NCI-H446 (cell line): ENCODE measurements at places on chromosomes 5 and 9.

- DNase-seq: no peak
Measured at GRCh38 chr5:24094081-24094679, 550.6 kb downstream of the CDH10 start.

DNA sequence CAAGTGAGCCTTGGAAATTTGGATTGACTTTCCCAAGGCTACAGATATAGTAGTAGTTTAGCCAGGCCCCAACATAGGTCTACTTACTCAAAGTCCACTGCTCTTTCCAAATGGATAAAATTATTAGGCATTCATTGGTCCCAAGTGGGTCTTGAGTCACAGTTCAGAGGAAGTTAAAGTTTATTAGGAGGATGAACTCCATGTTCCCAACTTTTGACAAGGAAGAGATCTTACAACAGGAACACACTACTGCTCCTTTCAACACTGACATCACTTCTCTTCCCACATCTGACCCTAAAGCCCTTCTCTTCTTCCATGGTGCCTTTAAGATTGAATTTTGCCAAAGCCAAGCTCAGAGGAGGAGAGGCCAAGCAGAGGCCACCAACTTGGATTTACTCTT lies 234.5 kb upstream of the TRIM32 start:
- DNase-seq: no peak

DNA sequence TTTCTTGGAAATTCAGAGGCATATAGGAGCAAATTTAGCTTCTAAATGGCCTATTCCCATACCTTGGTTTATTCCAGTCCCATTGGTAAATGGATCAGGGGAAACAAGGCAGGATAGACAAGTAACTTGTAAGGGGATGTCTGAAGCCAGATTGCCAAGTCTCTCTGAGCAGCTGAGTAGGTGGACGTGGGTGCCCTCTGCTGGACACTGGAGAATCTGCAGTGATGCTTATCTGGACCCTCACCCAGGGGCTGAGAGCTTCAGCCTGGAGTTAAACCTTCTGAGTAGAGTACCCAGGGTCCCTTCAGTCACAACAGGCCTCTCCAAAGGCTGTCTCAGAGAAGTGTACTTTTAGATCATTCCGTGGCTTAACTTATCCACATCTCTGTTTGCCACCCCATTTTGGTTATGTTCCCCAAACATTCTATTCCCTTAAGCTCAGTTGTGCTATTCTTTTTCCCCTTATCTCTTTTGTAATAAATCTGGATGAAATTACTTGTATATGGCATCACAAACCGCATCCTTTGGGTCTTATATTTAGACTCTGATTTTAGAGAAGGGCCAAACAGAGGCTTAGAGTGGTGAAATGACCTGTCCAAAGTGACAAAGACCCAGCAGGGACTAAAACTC lies 218.3 kb upstream of the GLRA1 start:
- DNase-seq: peak; percentile 61

DNA sequence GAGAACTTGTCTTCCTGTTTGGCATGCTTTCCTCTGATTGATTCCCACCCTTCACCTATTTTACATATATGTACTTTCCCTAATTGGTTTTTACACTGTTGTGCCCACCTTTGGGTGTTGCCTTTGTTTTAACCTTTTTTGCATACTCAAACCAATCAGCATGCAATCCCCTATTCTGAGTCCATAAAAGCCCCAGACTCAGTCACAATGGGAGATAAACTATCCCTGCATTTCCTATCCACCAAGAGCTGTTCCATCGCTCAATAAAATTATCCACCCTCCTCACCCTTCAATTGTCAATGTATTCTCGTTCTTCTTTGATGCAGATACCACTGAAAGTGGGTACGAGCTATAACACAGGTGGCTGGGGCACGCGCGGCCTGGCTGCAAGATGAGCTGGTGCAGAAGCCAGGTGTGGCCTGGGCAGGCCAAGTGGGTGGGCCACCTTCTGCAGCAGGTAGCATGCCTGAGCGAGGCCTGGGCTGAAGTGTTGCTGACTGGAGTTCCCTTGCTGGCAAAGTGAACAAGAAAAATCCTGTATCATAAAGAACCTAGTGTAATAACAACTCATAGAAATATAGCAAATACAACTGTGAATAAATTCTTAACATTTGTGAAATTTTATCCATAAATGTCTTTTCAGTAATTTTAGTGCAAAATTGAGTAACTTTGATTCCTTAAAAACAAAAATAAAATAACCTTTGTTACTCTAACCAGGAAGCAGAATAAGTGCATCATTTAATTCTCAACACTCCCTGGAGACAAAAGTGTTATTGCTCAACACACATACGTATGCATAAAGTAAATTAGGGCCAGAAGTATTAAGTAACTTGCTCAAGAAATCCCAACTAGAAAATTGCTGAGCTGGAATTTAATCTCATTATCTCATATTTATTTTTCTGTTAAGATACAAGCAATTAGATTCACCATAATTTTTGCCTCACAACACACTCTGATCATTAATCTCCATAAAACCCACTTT lies 685.3 kb upstream of the EDIL3 start:
- no peak for DNase-seq

- DNase-seq: no peak
Measured at GRCh38 chr5:110096419-110096818, 406.7 kb downstream of the MAN2A1 start.

DNA sequence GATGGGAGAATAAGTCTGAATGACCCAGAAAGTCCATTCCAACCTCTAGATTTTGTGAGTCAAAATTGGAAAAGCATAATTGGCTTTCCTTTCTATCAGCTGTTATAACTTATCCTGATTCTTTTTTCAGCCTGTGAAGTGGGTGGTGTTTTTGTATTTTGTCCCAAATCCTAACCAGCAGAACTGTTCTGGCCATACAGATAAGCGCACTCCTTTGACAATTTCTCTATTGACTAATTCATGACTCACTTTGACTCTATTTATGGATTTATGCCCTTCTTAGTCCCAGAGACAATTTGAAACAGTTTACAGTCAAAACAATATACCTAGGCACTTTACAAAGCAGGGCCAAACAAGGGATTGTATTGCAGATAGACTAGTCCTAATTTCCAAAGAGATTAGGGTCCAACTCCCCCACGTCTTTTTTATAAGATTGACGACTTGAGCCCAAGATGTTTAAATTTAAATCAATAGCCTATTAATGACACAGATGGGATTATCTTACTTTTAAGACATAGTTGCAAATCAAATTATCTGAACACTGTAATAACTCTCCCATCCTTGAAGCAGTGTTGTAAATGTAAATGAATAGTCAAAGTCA lies 301.7 kb upstream of the SEMA6A start:
- no peak for DNase-seq

- no peak for DNase-seq
Measured at GRCh38 chr9:38133595-38133994, 64.6 kb upstream of the SHB start.

GRCh38 chr5:171409164-171410136 lies 10.0 kb upstream of the FGF18 start:
- no peak for DNase-seq

DNA sequence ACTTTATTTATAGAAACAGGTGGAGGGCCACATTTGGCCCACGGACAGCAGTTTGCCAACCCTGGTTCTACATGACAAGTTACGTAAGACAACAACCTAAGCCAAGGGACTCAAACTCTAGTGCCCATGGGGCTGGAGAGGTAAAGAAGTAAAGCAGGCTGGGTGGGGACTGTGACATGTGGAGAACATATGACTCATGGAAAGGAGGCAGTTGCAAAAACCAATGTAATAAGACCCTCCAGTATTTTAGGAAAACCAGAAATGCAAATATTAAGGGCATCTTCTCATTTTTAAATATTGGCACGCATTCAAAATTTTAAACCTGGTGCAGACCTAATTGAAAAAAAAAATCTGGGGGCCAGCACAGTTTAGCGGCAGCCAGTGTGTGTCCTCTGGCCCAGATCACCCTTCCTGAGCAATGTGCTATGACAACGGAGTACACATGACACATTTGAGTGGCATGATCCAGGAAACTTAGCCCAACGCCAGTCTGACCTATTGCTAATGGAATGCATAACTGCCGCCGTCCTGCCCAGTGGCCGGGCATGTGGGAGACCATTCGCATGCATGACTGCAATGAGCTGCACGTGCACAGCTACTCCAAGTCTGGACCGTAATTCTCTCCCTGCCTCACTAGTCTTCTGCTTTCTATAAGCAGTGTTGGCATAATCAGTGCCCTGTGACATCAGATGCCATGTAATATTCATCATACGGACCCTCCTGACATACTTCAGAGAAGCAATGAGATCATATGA lies 97.2 kb downstream of the SH3TC2 start:
- DNase-seq: no peak

GRCh38 chr9:100700689-100701318 lies 122.9 kb downstream of the CAVIN4 start:
- no peak for DNase-seq

DNA sequence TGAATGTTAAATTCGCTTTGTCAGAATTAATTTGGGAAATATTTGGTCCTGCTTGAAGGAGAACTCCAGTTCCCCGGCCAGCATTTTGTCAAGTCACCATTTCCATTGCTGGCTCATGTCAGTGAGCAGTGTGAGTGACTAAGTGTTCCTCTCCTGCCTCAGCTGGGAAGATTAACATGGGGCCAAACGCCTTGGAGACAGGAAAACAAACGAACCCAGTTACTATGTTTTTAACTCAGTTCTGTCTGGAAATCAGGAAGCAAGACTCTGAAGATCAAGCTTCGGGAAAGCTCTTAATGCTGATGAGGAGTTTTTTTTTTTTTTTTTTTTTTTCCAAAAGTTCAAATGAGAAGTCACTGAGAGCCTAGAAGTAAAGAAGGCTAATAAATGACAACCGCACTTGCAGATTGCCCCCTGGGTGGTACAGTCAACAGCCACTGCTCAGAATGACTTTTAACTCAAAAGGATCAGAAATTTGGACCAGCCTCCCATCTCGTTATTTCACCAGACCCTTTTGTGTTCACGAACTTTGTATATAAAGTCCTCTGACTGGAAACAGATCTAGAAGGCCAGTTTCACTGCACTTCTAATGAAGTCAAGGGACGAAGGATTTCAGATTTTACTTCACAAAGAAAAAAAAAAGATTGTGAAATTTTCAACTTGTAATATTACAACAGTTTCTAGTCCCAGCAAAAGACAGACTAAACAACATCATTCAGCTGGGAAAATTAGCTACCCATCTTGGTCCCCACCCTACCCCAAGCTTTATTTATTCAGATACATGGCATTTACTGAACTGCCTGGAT lies 121.3 kb downstream of the LHFPL2 start:
- peak; percentile 4 for DNase-seq

- DNase-seq: no peak
Measured at GRCh38 chr5:80346055-80346454, 26.3 kb downstream of the SPZ1 start.

GRCh38 chr5:154191467-154192261 lies 1.1 kb downstream of the GALNT10 start:
- DNase-seq: no peak

- peak; percentile 5 for DNase-seq
Measured at GRCh38 chr5:147208134-147208533, 26.7 kb upstream of the STK32A start.

DNA sequence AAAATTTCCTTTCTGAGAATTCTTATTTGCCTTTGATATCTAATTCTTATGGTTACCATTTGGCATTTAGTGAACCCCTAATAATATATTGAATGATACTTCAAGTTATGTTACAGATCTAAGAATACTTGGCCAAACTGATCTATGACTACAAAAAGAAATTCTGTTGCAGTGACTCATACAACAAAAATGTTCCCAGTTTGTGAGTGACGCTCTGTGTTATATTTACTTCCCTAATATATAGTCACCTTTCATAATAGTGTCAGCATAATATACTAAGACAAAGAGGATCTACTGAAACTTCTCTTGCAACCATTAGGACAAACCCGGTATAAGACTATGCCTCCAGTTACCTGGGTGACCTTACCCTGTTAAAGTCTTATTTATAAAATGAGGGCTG lies 216.9 kb upstream of the TLX3 start:
- DNase-seq: no peak

GRCh38 chr9:134052941-134053340 lies 14.9 kb downstream of the BRD3 start:
- DNase-seq: no peak

- DNase-seq: no peak
Measured at GRCh38 chr9:124190761-124191160, 67.0 kb upstream of the NEK6 start.
